ENCODE measurements at places on chromosomes 11 and 22. TPM values are rescaled to one million over a fixed set of nuclear protein-coding genes. Genes with fewer than 3 reads are reported as not detected.
A peak's percentile ranks its signal among the peaks of the same experiment; 100 is the strongest.

DNA sequence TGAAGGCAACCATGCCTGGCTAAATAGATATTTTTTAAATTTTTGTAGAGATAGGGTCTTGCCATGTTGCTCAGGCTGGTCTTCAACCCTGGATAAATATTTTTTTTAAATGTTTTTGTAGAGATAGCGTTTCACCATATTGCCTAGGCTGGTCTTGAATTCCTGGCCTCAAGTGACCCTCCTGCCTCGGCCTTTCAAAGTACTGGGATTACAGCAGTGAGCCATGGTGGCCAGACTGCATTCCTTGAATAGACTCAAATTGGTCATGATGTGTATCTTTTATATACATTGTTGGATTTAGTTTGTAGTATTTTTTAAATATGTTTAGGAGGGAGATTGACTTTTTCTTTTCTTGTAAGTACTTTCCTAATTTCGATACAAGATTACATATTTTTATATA is 325.7 kb upstream of the C11orf87 start:
- no peaks in the 10 kb centered on the region for H3K4me1 ChIP-seq
- no peaks in the 10 kb centered on the region for H3K36me3 ChIP-seq
- H3K27me3 ChIP-seq: no peaks in the 10 kb centered on the region
- no peak overlapping the region for H3K27ac ChIP-seq
- no peak overlapping the region for H3K4me3 ChIP-seq

GRCh38 chr11:75073459-75074190 is 23.1 kb downstream of the OR2AT4 start:
- H3K4me1 ChIP-seq: no peaks in the 10 kb centered on the region
- H3K27ac ChIP-seq: no peak overlapping the region
- H3K27me3 ChIP-seq: peaks cover 31% of the 10 kb centered on the region
- no peak for DNase-seq
- H3K4me3 ChIP-seq: no peak overlapping the region

FAM227A gene
- total RNA-seq: 0.45 TPM

SCUBE1 gene
- total RNA-seq: 0.15 TPM

- no peak for DNase-seq
- H3K36me3 ChIP-seq: no peaks in the 10 kb centered on the region
- H3K4me3 ChIP-seq: no peak overlapping the region
- no peaks in the 10 kb centered on the region for H3K4me1 ChIP-seq
- H3K27me3 ChIP-seq: peaks cover 14% of the 10 kb centered on the region
These were observed 48.6 kb downstream of the ZC3H12C start for GRCh38 chr11:110141812-110142211.

KLHL35 gene
- total RNA-seq: 1.0 TPM

ST13 gene
- total RNA-seq: 138 TPM

DNA sequence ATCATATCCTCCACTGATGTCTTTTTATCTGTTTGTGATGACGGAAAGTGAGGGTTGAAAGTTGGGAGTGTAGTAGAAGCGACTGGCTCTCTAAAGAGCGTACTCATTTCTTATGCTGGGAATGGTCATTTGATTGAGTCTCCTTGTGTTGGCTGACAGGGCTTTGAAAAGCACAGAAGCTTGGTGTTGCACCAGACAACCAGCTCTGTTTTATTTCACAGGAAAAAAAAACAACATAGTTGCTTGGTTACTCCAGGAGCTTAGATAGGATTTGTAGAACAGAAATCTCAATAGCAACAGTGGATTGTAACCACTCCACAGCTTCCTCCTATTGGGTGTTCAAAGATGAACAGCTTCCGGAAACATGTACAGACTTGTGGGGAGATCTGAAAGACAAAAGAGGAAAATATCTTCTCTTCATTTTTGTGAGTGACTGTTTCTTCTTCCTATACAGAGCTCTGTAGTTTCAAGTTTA is 2.7 kb downstream of the RBM14 start:
- no peak for DNase-seq
- peak overlapping the region; percentile 98 for H3K27ac ChIP-seq
- peaks cover 75% of the 10 kb centered on the region for H3K36me3 ChIP-seq
- peaks cover 65% of the 10 kb centered on the region for H3K4me1 ChIP-seq
- H3K27me3 ChIP-seq: no peaks in the 10 kb centered on the region
